ENCODE measurements at places on chromosomes 3 and 15.

- DNase-seq, result no peak
Observed at GRCh38 chr15:74258456-74259291, 22.5 kb downstream of the CCDC33 start.

DNA sequence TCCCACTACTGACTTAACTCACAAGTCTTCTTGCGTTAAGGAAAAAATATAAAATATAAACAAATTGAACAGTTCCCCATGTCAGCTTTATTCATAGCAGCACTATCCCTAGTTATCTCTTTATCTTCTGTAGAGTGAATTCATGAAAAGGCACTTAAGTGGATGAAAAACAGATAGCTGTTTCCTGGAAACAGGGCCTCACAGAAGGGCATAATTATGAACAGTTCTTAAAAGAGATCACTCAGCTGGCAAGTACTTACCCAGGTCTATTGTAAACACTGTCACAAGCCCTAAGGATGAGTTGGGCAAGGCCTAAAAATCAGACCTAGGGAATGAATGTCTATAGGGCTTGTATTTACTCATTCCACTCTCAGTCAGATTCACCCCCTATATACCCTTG is 10.7 kb downstream of the MB21D2 start:
- no peak for DNase-seq

GRCh38 chr3:106673926-106674569 is 703.2 kb upstream of the CCDC54 start:
- no peak for DNase-seq

GRCh38 chr15:57421551-57421950 is 45.2 kb downstream of the CGNL1 start:
- no peak for DNase-seq

GRCh38 chr3:125349055-125349454 is 26.1 kb downstream of the ZNF148 start:
- DNase-seq, result no peak

DNA sequence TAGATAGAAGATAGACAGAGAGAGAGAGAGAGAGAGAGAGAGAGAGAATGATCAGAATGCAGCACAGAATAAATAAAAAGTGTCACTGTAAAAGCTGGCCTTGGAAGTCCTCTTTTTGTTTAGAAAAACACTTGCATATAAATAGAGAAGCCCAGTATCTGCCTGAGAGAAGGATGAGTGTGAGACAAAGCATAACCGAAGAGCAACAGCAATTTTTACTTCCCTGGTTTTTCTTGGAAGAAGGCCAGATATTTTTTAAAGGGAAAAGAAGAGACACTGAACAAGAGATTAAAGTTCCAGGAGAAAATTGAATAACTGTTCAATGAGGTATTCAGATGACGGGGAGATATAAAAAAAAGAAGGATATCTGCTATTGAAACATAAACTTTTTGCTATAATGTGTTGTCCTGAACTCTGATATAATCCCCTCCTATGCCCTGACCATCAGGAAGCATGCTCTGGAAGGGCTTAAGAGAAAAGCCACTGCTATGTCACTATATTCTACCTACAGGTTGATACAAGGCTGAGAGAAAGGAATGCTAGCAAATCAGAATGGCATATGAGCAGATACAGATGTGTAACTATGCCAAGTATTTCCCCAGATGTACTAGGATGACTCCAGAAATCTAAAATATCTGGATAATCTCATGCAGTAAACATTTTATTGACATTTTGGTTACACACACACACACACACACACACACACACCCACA is 358.9 kb downstream of the RBMS3 start:
- no peak for DNase-seq

GRCh38 chr3:184687363-184688015 is 24.4 kb downstream of the MAGEF1 start:
- no peak for DNase-seq

GRCh38 chr15:65379986-65380385 is 2.2 kb upstream of the IGDCC3 start:
- no peak for DNase-seq

DNA sequence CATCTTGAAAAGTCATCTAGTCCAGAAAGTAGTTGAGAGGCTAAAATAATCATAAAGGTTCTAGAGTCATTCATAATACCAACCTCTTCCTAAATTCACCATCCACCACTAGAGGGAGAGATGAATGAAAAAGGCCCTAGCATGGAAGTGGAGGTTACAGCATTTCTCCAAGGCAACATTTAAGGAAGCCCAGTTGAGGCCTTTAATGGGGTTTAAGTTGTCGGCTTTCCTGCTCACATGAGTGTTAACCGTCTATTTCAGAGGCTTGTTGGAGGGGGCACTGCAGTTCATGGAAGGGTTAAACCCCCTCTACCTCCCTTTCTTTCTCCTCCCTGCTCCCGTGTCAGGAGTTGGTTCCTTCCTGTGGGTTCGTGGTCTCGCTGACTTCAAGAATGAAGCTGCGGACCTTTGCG is 3.8 kb upstream of the SLCO3A1 start:
- DNase-seq, result no peak

- no peak for DNase-seq
Observed at GRCh38 chr3:151635905-151636304, 97.8 kb upstream of the AADACL2 start.

DNA sequence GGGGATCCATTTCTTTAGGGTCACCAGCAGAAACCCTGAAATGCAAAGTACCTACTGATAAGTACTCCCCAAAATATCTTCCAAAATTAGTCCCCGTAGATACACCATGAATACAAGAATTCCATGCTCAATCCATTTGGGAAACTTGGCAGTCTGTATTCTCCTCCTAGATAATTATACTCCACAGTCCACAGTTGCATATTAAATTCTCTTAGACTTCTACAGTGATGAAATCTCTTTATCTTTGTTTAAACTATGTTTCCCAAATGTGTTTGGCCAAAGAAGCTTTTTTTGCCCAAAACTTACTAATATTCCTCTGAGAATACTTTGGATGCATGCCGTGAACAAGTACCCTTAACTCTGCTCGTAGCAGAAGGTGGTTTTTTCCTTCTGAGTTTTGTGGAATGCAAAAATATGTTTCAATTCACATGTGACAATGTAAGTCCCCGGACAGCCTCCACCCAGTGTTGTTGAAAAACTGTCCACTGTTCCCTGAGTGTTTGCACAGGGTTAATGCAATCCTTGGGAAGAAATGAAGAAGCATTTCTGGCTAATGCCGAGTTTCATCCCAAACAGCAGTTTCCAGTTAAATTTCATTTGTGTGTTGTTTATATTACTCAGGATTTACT is 126.7 kb downstream of the ARNT2 start:
- DNase-seq, result no peak

- no peak for DNase-seq
Observed at GRCh38 chr3:188869628-188870027, 302.1 kb upstream of the TPRG1 start.

DNA sequence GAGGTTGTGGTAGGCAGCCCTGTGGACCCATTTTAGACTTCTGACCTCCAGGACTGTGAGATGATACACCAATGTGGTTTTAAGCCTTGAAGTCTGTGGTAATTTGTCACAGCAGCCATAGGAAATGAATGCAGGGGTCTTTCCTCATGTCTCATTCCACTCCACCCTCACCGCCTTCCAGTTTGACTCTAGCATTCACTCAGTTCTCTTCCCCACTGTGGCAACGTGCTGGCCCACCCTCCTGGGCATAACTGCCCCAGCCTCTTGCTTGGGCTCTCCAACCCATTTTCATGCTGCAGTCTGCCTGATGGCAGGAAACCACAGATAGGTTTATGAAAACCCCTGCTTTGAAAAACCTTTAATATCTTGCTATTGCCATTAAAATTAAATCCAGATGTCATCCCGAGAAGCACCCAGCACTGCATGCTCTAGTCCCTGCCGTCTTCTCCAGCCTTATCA is 7.3 kb upstream of the TRNT1 start:
- no peak for DNase-seq

DNA sequence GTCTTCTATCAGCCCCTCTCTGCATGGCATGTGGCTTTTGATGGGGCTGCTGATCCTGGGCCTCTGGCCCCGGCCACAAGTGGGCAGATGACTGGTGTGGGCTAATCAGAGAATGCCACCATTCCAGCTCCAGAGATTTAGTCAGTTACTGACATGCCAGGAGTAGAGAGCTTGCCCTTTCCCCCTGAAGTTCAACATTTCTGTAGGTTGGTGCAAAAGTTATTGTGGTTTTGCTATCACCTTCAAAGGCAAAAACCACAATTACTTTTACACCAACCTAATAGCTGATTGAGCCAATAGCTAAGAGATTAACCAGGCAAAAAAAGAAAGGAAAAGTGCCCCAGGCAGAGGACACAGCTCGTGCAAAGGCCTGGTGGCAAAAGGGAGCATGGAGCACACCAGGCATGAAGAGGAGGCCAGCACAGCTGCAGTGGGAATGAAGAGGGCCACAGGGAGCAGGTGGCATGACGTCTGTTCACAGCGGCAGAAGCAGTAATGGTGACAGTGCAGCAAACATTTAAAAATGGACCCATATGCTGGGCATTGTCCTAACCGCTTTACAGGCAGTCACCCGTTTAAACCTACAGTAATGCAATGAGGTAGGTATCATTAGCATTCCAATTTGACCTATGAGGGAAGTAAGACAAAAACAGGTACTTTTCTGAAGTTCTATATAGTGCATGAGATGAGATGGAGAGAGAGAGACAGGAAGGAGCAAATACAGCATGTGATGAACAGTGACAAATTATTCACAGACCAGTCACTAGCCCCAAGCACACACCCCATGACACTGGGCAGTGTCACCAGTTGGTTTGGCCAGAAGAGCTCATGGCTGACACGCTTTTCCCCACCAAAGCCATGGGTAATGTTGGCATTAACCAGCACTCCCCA is 373.0 kb upstream of the PROK2 start:
- DNase-seq, result no peak

GRCh38 chr3:1232276-1232675 is 139.5 kb downstream of the CNTN6 start:
- no peak for DNase-seq

GRCh38 chr3:11481556-11481955 is 162.2 kb downstream of the VGLL4 start:
- DNase-seq, result no peak

- DNase-seq, result no peak
Observed at GRCh38 chr3:147688868-147689267, 279.7 kb downstream of the ZIC1 start.

- no peak for DNase-seq
Observed at GRCh38 chr15:70071799-70072198, 25.9 kb downstream of the TLE3 start.

DNA sequence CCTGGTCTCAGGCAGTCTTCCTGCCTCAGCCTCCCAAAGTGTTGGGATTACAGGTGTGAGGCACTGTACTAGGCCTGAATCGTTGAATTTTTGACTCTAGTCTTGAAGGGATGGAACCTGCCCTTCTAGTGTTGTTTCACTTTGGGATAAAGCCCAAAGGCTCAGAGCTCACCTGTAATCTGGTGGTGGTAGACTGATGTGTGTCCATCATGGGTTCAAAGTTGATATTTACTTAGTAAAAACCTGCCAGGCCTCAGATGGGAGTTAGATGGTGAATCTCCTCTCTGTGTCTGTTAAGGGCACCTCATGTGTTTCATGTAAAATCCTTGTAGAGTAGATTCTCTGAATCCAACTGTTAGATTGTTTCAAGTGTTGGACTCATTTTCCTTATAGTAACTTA is 41.1 kb downstream of the FNDC3B start:
- no peak for DNase-seq

DNA sequence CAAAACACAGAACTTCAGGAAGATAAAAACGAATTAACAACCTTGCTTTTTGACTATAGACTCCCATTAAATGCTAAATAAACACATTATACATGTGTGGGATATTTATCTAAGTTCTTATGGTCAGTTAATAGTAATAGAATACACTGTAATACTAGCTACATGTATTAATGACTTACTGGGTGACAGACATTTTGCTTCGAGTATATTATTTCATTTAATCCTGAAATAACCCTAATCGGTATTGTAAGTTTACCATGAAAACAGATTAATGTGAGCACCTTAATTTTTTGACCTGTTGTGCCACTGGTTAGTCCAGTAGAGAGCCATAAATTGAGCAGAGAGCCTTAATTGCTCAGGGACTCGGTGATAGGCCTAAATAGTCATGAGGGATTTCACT is 151.1 kb downstream of the ROBO2 start:
- no peak for DNase-seq

GRCh38 chr3:172099495-172099808 is 60.1 kb downstream of the FNDC3B start:
- no peak for DNase-seq

DNA sequence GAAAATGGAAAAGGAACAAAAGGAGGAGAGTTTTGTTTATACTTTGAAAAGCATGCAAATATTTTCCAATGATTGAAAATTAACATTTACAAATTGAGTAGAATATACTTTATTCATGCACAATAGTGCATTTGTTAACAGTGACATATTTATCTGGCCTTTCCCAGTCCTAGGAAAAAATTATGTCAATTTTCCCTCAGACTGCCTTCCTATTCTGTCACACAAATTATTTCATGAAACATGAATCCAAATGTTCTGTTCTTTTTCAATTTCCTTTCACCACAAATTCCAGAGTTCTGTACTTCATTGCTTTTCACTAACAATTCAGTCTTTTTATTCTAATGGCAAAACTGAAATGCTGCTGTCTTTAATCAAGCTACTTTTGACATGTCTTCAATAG is 945.1 kb downstream of the ROBO1 start:
- no peak for DNase-seq

GRCh38 chr3:129587566-129588210 is 18.8 kb downstream of the PLXND1 start:
- DNase-seq, result no peak

DNA sequence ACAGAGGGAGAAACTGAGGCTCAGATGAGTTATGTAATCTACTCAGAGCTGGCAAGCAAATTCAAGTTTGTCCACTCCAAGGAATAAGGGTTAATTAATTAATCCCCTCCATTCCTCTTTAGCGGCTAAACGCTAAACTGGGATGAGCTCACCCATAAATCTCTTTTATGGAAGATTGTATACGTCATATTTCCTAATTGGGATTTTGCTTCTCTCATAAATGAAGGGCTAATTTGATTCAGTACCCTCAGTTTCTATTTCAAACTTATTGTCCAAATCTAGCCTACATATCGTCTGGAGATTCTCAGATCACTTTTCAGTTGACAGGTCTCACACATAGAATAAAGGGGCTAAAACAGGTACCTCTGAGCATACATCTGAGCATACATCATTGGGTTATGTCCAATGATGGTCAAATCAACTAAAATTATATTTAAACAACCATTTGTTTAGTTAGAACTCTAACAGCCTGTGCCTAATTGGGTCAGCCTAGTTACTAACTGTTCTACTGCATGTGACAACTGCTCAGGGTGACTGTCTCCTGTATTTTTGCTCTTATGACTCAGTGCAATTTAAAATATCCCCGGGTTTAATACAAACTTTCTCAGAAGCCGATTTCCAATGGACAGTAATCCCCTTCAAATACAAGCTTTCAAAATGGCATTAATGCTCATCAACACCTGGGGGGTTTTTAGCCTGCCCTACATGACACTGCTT is 57.6 kb upstream of the PLXND1 start:
- DNase-seq, result no peak

- no peak for DNase-seq
Observed at GRCh38 chr3:155958676-155959075, 88.2 kb downstream of the GMPS start.

GRCh38 chr3:90055666-90056065 is 948.2 kb downstream of the EPHA3 start:
- no peak for DNase-seq
